Renal cortex interstitium (tissue), 15 donors: ENCODE measurements at places on chromosomes 1 and 21. TPM values are rescaled to one million over a fixed set of nuclear protein-coding genes. Genes with fewer than 3 reads are reported as not detected.

SCYL3 gene
- 16.6 TPM for polyA plus RNA-seq

SPATC1L gene
- polyA plus RNA-seq, result 15.6 TPM

ITLN1 gene
- 3.3 TPM for polyA plus RNA-seq

RORC gene
- 2.1 TPM for polyA plus RNA-seq

DNA sequence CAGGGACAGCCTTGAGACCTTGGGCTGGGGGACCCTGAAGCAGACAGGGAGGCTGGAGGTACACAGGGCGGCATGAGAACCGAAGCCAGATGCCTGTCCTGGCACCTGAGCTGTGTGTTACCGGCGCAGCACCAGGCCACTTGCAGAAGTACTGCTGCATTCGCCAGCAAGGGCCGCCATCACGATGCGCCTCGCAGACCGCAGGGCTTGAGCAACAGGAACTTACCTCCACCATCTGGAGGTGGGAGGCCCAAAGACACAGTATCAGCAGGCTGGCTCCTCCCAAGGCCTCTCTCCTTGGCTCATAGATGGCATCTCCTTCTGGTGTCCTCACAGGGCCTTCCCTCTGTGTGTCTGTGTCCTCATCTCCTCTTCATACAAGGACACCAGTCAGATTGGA, 90.1 kb downstream of the PRDM16 start:
- DNase-seq, result no peak

GRCh38 chr1:239253032-239253431, 133.3 kb upstream of the CHRM3 start:
- DNase-seq, result no peak

DNA sequence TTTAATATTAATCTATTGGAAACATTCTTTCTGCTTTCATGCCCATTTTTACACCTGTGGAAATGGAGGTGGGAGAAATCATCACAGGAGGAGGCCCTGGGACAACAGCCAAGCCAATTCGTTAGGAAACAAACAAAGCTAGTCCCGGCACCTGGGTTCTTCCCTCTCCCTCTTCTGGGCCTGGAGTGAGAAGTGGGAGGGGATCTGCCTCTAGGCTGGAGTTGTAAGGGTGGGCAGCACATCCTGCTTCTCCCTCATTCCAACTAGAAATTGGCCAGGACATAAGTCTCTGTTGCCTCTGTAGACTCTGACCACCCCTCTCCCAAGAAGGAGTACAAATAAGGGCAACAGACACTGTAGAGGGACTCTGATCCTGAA, 20.2 kb upstream of the ERO1B start:
- no peak for DNase-seq

DNA sequence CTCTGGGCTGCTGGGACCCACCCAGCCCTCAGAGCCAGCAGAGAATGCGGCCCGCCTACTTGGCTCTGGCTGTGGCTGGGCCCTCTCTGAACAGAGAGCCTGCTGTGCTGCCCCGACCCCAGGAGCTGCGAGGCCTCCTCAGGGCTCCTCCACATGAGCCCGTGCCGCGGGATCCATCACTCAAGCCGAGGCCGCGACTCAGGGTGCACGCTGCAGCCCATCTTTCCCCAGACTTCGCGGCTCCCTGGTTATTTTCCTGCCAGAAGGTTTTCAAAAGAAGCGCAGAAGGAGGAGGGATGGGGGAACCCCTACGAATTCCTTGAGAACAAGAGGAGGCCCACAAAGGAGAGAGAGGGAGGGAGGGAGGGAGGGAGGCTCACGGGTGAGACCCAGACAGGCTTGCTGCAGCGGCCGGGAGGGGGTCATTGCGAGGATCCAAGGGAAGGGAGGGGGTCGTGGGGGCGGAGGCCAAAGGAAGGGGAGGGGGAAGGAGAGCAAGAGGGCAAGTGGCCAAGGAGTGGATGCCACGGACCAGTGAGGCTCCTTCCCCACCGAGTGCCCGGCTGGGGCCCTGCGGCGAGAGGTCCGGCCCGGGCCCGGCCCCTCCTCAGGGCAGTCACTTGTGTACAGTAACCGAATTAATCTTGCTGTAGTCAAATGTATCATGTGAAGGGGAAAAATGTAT, 146.8 kb downstream of the CASZ1 start:
- no peak for DNase-seq

- DNase-seq, result peak; percentile 73
These were observed 562 bp downstream of the MAP7D1 start for GRCh38 chr1:36156329-36157114.

- DNase-seq, result no peak
These were observed 25.7 kb upstream of the ABCG1 start for GRCh38 chr21:42193131-42193671.

- no peak for DNase-seq
These were observed 239.4 kb upstream of the CAMK1G start for GRCh38 chr1:209344156-209344555.

DNA sequence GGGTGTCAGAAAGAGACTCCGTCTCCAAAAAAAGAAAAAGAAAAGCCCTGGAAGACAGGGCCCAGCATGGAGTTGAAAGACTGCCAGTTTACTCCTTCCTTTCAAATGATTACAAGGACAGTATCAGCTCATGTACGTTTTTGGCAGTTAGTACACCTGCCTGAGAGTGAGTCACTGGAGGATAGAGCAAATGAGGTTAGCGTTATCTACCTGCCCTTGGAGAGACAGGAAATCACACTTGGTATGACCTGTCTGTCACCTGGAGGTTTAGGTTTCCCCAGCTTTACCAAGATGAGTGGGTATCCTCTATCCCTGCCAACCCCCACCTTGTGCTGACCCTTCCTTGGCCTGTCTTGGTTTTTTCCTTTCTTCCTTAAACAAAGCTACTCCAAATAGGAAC, 96.8 kb upstream of the BMP8A start:
- DNase-seq, result no peak

GRCh38 chr1:65432918-65433317, 12.4 kb downstream of the LEPR start:
- no peak for DNase-seq

DNA sequence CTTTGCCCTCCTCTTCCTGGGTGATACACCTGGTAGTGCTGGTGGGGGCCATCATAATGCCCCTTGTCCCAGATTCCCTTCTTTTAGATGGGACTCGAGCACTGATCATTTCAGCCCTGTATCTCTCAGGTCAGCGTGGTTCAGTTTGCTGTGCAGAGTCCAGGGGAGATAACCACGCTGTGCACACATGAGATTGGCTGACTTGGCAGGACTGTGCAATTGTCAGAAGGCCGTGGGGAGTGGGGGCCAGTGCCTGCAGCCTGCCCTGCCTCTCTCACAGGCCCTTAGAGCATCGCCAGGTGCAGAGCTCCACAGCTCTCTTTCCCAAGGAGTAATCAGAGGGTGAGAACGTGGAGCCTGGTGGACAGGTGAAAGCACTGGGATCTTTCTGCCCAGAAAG, 15.2 kb downstream of the EPHX1 start:
- DNase-seq, result no peak

DNA sequence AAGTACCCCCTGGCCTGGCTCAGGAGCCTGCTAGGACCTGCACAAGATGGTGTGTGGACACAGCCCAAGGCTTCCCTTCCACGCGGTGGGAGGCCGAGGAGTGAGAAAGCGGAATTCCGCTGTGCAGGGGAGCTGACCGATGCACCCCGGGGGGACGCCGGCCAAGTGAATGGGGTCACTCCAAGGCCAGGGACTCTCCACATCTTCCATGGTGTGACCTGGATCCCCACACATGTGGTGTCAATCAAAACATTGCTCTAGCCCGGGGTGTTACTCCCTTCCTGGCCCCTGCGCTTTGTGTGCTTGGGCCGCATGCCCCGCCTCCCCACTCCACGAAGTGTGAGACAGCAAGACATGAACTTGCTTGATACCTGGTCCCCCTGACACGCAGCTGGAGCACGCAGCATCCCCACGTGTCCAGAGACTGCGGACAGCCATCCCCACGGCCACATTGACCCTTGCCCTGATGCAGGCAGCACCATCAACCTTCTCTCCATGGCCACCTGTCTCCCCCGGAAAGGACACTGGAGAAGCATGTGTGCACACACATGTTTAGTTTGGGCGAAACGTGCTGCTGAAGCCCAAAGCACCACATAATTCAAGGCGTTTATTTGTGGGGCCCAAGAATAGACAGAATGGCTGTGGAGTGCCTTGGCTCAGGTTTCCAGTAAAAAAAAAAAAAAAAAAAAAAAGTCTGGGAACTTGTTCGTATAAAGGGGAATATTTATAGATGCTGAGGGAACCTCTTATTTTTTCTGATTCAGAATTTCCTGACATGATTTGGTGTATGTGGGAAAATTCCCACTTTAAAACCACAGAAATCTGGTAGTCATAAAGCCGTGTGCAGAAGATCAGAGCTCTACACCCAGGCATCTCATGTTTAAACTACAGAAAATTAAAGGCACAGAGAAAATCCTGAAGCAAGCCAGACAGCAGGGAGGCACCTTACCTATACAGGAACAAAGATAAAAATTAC, 171.7 kb downstream of the HUNK start:
- DNase-seq, result no peak

DNA sequence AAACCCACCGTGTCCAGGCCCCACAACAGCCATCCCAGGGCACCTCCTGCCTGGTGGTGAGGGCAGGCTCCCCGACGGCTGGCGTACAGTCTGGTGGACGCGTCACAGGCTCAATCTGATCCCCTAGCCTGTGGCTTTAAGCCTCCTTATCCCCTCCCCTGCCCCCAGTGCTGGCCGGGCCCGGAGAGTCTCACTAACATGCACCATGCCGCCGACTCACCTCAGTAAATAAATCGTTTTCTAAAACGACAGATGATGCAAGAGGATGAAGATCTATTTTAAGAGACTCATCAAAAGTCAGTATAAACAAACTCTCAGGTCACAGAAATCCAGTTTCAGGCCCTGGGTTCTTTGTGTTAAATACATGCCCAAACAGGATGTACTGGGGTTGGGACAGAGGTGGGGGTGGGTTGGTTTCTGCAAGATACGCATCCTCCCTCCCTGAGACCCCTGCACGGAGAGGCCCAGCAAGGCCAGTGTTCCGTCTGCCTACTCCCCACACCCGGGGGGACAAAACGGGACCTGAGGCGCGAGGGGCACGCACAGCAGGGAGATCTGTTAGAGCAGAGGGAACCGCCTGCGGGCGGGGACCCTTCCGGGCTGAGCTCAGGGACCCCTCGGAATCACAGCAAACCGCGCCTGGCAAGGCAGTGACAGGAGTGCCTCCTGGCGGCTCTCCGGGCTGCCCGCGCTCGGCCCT, 3.1 kb downstream of the PANK4 start:
- DNase-seq, result no peak
